ENCODE measurements at places on chromosomes 7 and 10.

DNA sequence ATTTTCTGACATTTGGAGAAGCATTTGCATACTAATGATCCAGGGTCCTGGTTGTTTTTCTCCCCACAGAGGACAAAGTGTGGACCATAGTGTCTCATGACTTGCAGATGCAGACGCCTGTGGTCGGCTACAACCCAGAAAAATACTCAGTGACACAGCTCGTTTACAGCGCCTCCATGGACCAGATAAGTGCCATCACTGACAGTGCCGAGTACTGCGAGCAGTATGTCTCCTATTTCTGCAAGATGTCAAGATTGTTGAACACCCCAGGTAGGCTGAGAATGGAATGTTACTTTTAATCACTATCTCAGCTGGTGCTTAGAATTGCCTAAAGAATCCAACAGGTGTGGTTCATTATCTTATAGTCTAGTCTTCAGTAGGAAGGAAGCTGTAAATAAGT lies 951.5 kb upstream of the C7orf33 start:
- DNase-seq, result no peak

- DNase-seq, result no peak
These were observed 474.1 kb downstream of the PTPRN2 start for GRCh38 chr7:158113321-158114025.

DNA sequence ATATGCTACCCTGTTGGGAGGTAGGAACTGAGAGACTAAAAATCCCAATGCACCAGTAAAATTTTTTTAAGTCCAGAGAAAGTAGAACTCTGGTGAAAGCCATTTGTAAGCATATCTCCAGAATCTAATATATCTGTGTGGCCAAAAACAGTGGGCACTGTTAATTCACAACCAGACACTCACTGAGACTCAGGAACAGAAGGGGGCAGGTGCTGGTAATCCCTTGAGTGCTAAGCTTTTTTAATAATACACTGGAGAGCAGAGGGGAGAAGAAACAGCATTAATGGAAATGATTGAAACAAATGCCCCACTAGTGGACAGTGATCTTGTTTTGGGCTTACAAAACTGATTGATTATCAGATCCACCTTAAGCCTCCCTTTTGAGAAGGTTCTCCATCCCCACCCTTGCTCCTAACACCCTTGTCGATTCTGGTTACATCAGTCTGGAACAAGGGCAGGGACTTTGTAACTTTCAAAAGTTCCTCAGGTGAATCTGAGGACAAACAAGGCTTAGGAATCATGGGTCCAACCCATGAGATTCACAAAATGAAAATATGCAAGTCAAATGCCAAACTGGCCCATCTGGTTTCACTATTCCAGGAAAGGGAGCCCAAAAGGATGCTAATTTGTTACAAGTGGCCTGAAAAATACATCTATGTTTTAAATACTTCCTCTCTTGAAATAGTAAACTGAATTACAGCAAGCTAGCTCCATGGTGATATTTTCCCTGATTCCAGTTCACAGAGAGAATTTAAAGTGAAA lies 29.7 kb downstream of the PLXNA4 start:
- DNase-seq, result no peak

DNA sequence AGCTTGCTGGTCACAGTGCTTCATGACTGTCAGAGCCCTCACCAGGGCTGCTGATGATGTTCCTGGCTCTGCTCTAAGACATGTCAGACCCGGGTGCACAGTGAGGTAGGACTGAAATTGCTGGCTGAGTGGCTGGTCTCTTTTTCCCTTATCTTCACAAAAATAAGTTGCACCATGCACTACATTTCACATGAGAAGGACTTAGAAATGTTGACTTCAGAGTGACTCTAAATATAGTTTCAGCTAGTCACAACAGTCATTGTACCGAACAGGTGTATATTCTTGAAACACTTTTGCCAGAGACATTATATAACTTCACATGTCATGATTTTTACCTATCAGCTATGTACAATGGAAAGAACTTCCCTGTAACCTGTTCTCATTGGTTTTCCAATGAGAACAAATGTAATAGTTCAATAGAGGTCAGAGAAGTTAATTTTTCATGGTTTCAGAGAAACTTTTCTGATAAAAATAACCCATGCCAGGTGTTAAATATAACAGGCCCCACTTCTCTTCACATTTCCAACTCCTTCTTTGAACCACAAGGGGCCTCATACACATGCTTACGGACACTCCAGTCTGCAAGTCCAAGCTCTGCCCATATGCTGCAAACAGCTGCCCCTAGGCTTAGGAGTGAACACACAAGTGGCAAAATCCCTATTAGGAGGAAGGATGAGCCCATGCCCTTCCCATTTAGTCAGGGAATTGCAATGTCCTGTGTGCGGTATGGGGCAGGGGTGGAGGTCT lies 115.6 kb downstream of the CDK6 start:
- no peak for DNase-seq

- DNase-seq, result no peak
These were observed 153.7 kb downstream of the SH2D4B start for GRCh38 chr10:80691441-80691840.

- no peak for DNase-seq
These were observed 17.2 kb downstream of the PPP3CB start for GRCh38 chr10:73478636-73479035.

- DNase-seq, result peak; percentile 96
These were observed 96.7 kb downstream of the HTR5A start for GRCh38 chr7:155166673-155167370.

- DNase-seq, result no peak
These were observed 196.3 kb downstream of the DNAJC1 start for GRCh38 chr10:21807180-21807579.

DNA sequence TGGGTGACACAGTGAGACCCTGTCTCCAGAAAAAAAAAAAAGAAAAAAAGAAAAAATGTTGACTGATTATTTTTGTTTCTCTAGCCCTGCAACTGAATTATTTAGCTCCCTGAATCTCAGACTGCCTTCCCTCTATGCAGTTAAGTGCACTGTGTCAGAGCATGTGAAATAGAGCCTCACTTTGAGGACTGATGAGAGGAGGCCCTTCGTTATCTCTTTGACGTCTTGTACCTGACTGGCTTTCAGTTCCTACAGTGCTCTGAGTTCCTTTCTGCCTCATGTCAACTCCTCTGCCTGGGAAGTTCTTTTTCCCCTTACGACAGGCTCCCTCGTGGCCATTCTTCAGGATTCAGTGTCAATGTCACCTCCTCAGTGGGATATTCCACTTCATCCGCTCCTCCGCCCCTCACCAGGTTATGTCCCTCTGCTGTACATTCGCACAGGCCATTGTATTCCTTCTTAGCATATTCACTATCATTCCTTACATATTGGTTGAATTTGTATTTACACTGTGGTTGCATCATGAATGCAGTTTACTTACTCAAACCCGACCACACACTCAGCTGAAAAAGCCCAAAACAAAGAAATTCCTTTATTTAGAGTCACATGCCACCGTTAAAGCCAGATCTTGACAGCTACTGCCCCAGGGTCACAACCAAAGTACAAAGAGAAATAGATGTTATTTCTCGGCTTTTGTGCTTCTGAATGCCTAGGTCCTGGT lies 18.1 kb upstream of the CAMK2G start:
- DNase-seq, result peak; percentile 78

- no peak for DNase-seq
These were observed 61.1 kb upstream of the LRRC18 start for GRCh38 chr10:49000437-49001398.

DNA sequence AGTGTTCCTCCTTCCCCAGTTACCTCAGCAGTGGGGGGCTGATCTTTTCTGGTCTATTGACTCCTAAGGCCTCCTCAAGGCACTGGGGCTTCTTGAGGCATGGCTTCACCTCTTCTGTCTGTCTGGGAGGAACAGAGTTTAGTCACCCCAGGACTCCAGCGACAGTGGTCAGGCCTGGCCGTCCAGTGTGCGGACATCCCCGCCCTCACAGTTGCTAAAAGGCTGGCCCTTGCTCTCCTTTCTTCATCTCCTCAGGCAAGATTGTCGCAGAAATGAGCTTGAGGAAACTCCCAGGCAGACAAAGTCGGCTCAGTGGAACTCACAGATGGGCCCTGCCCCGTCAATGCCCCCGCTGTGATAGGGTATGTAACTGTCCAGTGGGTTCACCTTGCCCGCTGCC lies 7.0 kb upstream of the FFAR4 start:
- no peak for DNase-seq

GRCh38 chr10:110137142-110137545 lies 70.3 kb upstream of the MXI1 start:
- peak; percentile 63 for DNase-seq

GRCh38 chr10:129049501-129049900 lies 417.5 kb upstream of the MGMT start:
- DNase-seq, result no peak

DNA sequence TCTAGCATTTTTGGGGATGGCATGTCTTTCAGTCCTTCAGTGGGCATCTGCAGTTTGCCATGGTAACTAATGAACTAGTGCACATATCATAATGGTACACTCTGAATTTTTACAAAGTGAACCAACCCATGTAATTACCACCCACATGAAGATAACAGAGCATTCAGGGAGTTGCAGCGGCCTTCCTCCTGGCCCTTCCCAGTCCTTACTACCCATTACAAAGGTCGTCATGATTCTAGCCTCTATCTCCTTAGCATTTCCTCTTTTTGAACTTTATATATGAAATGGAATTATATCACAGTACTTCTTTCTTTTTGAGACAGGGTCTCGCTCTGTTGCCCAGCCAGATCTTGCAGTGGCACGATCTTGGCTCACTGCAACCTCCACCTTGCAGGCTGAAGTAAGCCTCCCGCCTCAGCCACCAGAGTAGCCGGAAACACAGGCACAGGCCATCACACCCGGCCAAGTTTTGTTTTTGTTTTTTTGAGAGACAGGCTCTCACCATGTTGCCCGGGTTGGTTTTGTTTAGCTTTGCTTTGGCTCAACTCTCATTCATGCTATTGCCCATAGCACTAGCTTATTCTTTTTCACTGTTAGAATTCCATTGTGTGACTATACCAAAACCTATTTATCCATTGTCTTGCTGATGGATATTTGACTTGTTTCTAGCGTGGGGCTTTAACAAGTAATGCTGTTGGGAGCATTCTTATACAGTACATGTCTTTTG lies 79.2 kb downstream of the APBB1IP start:
- DNase-seq, result no peak

- no peak for DNase-seq
These were observed 174.4 kb upstream of the SHH start for GRCh38 chr7:155986497-155987160.

DNA sequence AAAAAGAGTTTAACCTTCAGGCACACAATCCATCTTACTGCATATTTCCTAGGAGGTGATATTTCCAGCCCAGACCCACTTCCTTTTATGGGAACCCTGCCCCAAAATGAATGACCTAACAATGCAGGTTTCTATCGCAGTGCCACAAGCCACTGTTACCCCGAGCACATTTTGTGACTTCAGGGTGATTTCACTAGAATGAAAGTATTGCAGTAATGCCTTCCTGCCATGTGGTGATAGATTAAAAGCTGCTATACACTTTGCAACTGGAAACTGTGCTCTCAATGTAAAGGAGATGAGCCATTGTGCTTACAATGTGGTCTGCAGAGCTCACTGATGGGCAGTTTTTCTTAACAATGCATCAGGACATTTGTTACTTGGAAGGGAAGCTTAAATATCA lies 90.5 kb upstream of the RSU1 start:
- DNase-seq, result no peak

DNA sequence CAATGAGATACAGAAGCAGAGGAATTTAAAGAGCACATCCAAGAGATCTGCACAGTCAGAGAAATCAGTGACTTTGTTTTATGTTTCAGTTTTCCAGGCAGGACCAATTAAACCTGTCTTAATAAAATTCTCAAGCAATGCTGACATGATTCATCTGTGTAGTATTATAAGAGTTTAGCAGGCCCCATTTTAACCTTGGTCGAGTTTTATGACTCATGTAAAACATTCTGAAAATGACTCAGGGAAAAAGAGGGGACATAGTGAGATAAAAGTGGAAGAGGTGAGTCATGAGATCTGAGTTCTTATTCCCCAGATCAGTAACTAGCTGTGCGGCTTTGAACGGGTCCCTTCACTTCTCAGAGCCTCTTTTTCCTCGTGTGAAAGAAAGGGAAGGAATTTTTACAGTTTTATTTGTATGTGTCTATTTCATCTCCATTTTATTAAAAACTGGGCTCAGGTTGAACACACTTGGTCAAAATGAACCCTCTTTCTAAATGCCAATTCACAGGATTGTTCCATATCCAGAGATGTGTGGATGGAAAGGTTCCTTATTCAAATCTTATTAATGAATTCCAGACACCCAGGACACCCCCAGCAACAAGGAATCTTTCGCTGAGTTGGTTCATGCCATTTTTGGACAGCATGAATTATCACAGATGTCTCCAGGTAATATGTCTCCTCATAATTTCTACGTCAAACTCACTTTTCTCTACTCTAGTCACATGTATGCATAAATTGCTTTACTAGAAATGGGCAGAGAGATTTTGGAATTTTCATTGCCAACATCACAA lies 143.2 kb downstream of the JAZF1 start:
- peak; percentile 98 for DNase-seq

DNA sequence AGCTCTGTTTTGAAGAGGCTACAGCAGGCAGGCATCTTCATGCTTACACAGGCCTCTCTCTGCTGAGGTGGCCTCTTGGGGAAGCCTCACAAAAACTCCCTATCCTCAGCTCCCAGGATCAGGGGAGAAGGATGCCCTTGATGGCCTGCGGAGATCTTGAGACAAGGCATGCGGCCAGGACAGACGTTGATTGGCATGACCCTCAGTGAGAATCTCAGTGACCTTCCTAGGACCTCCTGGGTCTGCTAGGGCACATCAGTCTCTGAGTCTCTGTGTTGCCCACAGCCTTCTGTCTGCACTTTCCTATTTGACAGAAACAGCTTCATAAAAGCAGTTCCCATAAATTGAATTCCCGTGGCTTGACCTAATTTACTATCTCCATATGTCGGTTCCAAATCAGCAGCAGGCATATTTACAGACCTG lies 1005.8 kb upstream of the C7orf33 start:
- no peak for DNase-seq

DNA sequence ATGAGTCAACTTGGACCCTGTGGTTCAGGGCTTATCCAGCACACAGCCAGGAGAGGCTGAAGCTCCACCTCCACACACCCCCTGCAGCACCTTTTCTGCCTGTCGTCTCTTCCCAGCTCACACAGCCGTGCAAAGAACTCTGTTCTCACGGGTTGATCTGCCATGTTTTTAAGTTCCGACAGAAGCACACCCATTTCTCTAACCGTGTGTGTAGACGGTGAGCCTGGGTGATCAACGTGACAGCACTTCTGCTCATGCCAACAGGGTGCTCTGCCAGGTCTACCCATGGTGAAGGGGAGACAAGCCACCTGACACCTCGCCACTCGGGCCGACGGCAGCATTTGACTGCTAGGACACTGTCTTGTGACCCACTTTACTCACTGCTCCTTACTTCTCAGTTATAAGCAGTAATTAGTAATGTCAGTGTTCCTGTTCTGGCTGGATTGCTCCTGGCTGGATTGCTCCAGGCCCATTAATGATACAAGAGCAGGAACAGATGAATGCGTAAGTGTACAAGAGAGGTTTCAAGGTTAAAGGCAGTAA lies 90.5 kb downstream of the RNF216 start:
- peak; percentile 18 for DNase-seq

DNA sequence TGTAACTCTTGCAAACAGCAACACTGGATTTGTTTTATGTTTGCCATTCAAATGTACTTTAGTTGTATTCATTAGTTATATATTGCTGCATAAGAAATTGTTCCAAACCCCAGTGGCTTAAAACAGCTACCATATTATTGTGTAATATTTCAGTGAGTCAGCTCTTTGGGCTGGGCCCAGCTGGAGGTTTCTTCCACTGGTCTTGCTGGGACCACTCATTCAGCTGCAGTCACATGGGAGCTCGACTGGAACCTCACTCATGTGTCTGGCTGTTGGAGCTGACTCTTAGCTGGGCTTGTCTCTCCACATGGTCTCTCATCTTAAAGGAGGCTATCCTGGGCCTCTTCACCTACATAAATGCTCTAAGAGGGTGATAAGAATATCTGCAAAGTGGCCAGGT lies 23.2 kb upstream of the PIP4K2A start:
- peak; percentile 83 for DNase-seq
